ENCODE measurements at places on chromosomes 6 and 20.
A peak's percentile ranks its signal among the peaks of the same experiment; 100 is the strongest.

GRCh38 chr6:134539865-134540323 is 222.0 kb upstream of the SGK1 start:
- DNase-seq = no peak

GRCh38 chr6:26554697-26555504 is 16.7 kb downstream of the HMGN4 start:
- peak; percentile 73 for DNase-seq

- DNase-seq = no peak
Observed at GRCh38 chr20:52798124-52798523, 174.0 kb upstream of the TSHZ2 start.

DNA sequence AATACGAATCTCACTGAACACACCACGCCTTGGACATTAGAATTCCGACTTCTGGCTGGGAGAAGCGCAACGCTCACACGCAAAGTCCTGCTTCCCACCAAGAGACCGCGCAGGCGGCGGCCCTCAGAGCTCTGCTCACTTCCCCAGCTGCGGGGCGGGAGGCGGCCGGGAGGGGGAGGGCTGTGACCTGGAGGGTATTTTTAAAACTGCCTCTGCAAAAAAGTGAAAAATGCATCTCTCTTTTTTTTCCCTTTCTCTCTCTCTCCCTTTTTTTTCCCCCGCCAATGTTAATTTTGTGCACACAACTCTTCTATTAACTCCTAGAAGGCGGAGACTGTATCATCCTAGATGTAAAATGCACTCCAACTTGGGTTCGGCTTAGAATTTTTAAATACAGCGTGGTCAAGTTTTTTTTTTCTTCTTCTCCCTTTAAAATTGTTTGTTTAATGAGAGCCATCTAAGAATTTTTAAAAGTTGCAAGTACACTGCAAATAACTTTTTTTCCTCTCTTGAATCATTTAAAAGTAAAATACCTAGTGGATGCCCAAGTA is 66.4 kb downstream of the STX11 start:
- DNase-seq = no peak

- no peak for DNase-seq
Observed at GRCh38 chr6:49325891-49326290, 137.2 kb downstream of the MMUT start.

GRCh38 chr20:24149175-24149574 is 160.6 kb upstream of the GGTLC1 start:
- DNase-seq = no peak

GRCh38 chr6:121522265-121522664 is 86.8 kb downstream of the GJA1 start:
- DNase-seq = no peak

DNA sequence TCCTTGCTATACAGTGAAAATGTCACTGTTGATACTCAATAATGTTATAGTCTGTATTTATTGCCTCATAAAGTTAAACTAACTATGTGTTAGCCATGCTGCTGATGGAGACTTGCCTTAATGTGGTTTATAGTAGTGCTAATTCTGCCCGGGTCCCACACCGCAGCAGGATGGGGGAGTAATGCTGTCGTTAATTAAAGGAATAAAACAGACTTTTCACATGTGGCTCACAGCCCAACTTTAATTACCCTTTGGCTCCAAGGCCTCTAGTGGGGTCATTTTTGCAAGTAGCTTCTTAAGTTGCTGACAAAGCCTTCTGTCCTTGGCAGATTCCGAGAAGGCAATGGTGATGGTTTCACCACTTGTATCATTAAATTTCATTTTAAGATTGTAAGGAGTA is 634.3 kb downstream of the TBC1D32 start:
- DNase-seq = no peak

DNA sequence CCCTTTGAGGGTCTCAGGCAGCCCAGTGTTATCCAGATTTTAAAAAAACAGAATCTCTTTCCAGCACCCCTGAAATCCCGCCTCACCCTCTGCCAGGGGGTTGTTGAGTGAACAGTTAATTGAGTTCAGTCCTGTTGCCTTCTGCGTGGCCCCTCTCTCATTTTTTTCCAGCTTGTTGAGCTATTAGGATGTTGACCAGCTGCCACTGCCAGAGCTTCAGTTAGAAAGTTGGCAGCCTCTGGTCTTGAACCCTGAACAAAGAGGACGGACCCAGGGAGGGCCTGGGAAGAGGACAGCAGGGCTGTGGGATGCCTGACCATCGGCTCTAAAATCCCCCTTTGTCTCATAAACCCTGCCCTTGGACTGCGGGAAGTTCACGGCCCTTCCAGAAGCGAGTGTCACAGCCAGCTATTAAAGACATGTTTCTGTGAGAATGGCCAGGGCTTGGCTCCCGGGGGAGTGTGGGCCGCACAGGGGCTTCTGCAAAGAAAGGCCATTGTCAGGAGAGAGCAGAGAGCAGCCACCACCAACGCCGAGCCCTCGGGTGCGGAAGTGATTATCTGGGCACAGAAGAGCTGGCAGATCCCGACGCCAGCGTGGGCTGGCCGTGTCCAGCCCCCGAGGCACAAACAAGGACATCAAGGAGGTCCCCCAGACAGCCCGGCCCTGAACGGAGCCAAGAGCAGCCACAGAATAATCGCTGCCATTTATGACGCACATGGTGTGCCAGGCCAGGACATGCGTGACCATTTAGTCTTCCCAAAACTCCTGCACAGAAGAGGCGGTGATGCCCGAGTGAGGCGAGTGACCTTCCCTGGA is 189.0 kb downstream of the ANKRD60 start:
- no peak for DNase-seq

GRCh38 chr6:139129284-139129683 is 5.6 kb upstream of the HECA start:
- DNase-seq = no peak

DNA sequence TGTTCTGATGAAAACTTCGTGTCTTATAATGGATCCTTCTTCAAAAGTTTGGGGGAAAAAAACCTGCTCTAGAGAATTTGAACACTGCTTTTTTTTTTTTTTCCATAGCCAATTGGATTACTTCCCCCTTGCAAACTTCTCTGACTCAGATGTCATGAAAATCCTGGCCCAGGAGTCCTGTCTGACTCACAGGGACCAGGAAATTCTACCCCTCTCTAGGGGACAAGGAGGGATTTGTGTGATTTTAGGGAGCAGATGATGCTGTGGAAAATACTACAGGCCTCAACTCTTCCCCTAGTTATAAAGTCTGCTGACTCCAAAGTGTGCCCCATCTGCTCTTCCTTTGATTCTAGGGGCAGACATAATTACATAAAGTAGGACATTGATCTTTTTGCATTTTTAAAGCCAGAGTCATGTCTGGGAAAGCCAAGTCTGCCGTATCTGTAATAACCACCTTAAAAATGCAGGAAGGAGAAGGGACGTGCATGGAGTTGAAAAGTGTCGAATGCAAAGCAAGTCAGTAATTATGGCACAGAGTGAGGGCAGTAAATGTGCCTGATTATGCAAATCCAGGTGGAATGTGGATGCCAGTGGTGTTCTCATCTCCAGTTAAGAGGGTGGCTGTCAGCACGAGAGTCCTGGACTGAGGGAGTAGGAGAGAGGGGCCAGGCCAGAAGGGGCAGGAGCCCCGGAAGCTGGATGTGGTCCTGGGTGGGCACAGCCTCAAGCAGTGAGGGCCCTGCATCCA is 144.3 kb upstream of the SULF2 start:
- no peak for DNase-seq

GRCh38 chr20:23049201-23050075 is at the start of gene THBD:
TSS of gene THBD (minus strand) at chr20:23049672. CDS start at chr20:23049504, 168 bp downstream.
- no peak for DNase-seq

DNA sequence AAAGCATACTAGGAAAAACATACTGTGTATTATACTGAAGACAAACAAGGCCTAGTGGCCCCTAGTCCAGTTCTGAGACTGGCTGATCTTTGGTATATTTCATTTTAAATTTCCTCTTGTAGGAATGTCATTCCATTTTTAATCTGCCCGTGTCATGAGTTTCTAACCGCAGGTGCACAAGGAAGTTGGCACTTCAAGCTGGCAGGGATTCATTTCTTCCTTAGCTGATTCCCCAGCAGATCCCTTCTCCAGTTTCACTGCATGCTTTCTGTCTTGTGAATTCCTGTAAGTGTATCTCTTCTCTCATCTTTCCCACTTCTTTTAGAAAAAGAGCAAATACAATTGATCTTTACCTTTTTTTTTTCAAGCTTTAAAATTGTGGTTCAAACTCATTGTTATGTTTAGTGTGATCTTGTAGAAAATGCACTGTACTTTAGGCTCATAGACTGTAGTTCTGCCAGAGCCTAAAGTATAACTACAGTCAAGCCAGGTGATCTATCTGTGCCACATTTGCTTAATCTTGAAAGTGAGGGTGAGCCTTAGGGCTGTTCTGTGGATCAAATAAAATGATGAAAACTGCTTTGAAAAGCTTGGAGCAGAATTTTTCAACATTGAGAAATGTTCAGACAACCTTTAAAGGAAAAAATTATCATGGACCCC is 37.0 kb downstream of the RNF217 start:
- DNase-seq = no peak

GRCh38 chr6:146065690-146066089 is 36.8 kb downstream of the GRM1 start:
- DNase-seq = no peak

DNA sequence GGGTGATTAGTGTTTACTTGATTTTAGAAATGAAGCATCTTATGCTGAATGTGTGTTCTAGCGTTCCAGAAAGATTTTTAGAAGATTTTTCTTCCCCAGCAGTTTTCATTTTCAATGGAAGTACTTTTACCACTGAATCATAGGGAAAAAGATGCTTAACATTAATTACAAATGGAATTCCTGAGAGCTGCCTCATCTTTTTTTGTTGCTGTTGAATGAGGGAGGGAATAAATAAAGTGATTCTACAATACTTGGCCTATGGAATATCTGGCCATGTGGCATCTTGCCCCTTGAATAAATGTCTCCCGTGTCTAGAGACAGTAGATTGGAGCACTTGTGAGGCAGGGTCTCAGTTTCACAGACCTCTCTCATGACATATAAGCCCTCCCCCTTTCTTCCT is 44.1 kb upstream of the SLC22A1 start:
- DNase-seq = no peak

DNA sequence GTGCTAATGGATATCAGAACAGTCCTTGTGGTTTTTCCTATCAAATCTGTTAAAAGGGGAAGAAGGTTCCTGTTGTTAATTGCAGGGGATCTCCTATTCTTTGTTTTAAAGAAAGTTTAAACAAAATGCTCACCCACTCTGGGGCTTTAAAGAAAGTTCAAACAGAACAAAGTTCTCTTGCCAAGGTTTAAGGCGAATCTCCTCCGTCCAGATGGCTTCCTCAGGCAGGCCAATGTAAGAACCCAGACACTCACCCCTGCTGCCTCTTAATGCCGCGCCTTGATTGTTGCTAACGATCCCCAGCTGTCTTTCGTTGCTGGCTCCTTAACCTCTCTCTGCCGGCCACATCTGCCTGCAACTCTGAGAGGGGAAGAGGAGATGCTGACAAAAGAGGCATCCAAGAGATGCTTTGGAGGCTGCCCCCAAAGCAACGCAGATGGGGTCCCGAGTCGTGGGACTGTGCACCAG is 235.0 kb upstream of the PRDM1 start:
- DNase-seq = no peak

DNA sequence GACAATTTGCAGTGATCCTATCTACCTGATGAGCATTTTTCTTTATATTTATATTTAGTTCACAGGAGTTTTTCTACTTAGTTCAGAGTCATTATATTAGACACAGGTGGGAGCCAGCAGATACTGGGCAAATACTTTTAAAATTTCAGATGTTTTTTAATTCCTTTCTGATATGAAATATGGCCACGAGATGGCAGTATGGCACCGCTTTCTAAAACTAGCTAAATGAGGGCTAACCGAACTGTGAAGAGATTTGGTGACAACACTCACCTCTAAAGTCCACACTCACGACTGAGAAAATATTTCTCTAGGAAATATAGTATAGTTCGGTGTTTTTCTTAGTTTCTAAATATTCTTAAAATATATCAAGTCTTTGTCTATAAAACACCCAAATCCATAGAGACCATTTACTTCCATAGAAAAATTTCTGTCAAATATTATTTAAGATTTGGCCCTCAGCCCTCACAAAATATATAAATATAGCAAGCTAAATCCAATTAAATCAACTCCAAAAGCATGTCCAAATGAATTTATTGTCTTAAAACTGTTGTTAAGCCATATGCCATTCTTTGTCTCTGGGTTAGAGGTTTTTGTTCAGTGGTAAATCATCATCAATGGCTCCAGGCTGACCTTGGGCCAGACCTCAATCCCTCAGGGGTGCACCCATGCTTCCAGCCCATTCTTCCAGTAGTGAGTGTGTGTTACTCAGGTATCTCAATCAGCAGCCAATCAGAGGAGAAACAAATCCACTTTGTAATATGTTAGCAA is 63.6 kb downstream of the HUS1B start:
- DNase-seq = peak; percentile 35

DNA sequence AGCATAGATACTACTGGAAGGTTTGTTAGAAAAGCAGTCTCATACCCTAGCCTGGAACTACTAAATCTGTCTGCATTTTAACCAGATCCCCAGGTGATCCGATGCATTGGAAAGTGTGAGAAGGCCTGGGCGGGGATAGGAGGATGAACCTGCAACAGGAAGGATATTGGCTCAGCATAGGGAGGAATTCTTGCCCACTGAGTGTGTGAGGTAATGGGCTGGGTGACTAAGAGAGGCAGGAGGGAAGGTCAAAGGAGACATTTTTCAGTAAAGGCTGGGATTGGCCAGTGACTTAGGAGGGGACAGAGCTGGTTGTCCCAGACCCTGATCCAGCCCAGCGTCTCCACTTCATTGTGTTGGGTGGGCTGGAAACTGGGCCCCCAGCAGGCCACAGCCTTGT is 191.0 kb upstream of the LRFN2 start:
- DNase-seq = no peak

DNA sequence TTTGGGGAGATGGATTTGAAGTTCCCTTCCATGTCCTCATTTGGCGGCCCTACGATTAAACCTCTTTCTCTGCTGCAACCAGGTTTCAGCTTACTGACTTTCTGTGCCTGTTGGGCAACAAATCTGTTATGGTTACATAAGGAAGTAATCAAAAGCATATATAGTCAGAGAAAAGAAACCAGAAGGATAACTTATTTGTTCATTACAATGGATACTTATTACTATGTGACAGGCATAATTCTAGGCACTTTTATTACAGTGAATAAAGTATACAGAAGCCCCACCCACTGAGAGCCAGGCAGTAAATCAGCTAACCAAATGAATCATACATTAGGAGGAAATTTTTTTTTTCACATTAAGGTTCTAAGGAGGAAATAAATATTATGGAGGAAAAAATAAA is 9.6 kb upstream of the TRIM31 start:
- DNase-seq = no peak

DNA sequence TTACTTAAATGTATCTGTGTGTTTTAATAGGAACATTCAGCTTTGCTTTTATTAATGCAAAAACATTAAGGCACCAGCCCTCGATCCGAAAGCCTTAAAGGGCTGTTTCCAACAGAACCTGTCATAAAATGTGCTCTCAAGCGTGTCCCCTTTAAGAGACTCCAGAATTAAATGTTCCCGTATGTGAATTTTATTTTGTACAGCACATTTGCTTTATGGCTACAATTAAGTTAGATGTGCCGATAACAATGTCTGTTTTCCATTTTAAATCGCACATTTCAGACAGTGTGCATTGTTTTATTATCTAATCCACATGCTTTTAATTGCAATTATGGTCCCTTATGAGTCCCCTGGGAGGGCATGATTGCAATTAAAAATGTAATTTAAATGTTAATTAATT is 198.9 kb downstream of the TSHZ2 start:
- DNase-seq = no peak

Measured in CD4-positive, alpha-beta T cell treated with Interleukin-1 beta for 1 hour (primary cell).